ENCODE measurements at places on chromosomes 6 and 20.

- DNase-seq = no peak
These were observed 5.2 kb downstream of the SIRPA start for GRCh38 chr20:1900321-1900801.

- DNase-seq = no peak
These were observed 117.6 kb downstream of the MRPL14 start for GRCh38 chr6:44009425-44010321.

DNA sequence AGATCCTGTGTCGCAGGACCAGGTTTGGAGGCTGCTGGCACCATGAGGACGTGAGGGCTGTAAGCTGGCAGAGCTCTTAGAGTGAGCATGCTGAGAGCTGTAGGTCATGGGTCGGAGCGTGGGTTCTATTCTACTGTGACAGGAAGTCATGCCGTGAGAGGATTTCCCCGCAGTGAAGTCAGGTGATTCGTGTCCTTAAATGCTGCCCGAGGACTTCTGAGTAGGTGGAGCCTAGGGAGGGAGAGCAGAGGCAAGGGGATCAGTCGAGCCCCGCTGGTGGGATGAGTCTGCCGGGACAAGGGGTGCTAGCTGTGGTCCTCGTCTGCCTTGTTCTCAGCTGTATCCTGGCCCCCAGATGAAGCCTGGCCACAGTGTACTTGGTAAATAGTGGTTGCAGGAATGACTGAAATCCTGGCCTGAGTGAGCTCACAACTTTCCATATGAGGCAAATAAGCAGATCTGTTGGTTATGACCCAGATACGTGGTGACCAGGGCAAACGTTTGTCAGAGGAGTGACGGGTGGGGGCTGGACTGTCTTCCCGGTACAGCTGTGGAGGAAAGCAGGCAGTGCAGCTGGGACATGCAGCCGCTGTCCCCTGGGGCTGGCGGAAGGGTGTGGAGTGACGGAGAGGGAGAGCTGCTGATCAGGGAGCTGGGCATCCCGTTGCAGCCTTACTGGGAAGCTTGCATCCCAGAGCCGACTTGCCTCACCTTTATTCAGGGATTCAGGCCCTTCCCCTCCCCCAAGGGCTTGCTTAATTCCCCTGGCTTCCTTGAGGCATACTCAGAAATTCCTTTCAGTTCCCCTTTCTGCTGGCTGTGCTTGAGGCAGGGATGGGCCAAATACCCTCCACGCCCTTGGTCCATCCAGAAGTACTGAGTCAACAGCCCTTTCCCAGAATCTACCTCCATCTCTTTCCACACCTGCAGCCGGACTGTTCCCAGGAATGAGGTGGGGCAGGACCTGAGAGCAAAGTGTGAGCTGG, 250.9 kb upstream of the RREB1 start:
- no peak for DNase-seq

DNA sequence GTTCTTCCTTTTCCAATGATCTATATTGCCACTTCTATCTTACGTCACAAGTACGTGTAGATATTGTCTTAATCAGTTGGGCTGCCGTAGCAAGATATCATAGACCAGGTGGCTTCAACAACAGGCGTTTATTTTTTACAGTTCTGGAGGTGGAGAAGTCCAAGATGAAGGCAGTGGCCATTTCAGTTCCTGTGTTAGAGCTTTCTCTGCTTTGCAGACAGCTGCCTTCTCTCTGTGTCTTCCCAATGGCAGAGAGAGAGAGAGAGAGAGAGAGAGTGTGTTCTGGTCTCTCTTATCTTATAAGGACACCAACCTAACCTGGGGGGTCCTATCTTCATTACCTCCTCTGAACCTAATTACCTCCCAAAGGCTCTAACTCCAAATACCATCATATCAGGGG, 8.3 kb downstream of the HSF2 start:
- DNase-seq = no peak

DNA sequence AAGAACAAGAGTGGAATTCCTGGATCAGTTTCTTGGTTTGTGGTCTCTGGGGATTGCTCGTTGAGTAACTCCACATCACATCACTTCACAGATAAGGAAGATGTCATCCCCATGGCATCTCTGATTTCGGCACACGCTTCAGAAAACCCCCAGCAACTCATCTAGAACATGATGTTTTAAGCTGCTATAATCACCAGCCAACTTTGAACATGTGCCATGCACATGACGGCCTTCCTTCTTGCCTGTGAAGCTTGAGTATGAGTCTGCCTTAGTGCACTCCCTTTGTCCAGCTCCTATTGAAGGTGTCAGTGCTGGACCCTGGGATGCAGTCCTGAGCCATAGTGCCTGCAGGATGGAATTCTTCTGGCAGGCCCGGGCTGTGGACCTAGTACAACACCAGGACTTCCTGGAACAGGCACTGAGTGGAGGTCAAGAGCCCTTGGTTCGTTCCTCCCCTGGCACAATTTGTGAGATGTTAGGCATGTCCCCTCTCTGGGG, 231.5 kb upstream of the SUPT3H start:
- DNase-seq = peak; percentile 71

GRCh38 chr20:11003341-11003740, 329.5 kb upstream of the JAG1 start:
- no peak for DNase-seq

DNA sequence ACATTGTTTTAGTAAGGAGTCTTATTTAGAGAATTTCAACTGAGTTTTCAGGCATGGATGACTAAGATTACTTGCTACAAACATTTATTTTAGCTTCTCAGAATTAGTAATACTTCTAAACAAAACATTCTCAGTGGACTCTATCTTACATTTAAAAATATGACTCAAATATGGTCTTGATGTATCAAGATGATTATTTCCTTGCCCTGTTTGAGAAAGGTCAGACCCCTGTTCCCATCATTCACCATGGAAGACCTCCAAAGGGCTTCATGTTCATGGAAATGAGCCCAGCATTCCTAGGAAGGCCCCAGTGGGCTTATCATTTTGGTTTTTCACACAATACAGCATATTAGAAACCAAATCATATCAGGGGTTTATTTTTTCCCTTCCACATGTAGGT, 24.6 kb upstream of the TRPC4AP start:
- no peak for DNase-seq

DNA sequence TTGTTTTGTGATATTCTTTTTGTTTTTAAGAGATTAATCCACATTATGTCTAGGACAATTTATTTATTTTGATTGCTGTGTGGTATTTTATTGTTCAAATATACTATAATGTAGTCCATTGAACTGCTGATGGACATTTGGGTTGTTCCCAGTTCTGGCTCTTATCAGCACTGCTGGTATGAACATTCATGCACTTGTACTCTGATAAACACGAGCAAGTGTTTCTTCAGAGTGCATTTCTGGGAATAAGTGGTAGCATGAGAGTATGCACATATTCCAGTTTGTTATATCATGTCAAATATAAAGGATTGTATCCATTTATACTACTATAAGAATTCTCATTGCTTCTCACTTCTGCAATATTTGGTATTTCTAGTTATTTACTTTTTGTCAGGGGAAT, 7.1 kb downstream of the CALHM6 start:
- DNase-seq = no peak

GRCh38 chr6:13935190-13935880, 10.6 kb downstream of the RNF182 start:
- no peak for DNase-seq

DNA sequence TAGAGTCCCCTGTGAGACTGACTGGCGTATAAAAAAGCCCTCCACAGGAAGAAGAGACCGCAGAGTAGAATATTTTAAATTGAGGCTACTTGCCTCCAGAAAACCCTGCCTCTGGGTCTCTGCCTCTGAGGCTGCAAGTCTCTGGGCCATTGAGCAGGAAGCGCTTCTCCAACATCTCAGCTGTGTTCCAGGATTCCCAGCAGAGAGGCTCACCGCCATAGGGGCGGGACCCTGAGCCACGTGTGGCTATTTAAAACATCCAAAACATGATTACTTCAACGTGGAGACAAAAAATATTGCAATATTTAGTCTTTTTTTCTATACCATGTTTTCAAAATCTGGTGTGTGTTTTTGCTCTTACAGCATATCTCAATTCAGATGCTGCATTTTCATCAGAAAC, 59.4 kb downstream of the GNAS-AS1 start:
- DNase-seq = no peak

DNA sequence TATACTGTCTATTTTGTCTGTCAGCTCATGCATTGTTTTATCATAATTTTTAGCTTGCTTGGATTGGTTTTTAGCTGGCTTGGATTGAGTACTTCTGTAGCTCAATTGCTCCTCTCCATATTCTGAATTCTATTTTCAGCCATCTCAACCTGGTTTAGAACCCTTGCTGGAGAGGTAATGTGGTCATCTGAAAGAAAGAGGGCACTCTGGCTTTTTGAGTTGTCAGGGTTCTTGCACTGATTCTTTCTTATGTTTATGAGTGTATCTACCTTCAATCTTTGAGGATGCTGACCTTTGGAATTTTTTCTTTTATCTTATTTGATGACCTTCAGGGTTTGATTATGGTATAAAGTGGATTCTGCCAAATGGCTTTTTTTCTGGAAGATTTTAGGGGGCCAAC, 632.7 kb upstream of the ID4 start:
- DNase-seq = no peak

DNA sequence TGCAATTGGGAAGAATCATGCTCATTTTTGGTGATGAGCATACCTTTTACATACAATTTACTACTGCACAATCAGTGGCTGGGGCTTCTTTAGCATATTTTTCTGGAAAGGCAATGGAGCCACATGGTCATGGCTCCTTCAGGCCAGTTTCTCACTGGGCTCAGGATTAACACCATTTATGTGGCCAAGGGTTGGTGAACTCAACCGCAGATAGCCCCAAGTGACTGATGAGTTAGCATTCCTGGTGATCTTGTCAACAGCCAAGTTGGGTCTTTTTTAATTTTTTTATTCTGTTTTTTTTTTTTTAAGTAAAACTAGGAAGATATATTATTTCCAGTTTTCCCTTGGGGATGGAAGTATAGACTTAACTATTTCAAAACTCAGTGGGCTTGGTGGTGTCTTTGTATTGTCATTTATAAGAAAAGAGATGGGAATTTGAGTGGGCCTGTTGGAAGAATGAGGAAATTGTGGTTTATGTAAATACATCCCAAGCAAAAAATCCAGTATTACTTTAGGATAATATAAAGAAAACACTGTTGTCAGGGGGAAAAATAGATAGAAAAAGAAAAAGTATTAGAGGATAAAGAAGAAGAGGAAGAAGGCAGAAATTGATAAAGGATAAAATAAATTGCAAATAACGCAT, 397.4 kb downstream of the MAFB start:
- DNase-seq = no peak

DNA sequence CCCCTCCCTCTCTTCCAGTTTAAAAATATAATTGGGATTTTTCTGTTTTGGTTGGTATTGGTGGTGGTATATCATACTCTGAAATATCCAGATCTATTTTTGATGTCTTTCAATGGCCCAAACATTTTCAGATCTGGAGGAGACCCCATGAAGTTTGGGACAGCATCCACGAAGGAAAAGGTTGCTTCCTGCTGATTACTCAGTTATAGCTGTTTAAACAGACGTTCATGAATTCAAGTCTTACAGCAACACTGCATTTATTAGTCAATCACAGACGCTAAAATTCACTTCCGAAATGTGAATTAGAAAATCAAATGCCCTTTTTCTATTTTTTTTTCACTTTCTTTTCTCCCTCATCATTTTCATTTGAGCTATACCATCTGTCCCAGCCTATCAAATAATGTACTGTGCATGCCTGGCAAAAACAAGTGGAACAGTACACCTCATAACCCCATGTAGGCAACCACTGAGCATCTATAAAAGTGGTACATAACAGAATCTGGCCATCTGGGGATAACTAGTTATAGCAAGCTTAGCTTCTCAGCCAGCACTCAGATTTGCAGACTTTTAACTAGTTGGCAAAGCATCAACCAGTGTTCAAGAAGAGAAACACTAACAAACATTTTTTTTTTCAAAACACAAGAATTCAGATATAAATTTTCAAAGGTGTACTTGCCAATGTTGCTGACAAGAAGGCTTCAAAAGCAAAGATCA, 124.5 kb downstream of the HIVEP2 start:
- no peak for DNase-seq

Data from AG04449 (cell line).